T-helper 17 cell (primary cell): ENCODE measurements at places on chromosomes 11 and 22.

GRCh38 chr11:111101881-111102280 is 143.6 kb upstream of the POU2AF2 start:
- no peak for DNase-seq

DNA sequence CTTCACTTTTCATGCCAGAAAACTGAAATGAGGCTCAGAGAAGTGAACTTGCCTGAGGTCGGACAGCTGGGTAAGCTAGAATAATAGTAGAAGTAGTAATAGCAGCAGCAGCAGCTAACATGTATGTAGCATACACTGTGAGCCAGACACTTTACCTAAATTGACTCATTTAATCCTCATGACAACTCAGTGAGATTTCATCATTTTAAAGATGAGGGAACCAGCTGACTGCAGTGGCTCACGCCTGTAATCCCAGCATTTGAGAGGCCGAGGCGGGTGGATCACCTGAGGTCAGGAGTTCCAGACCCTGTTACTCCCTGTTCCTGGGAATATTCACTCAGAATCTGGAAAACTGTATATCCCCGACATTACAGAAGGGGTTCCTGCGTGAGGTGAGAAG is 154.5 kb downstream of the DBX1 start:
- DNase-seq, result no peak

- DNase-seq, result no peak
Observed at GRCh38 chr11:2789791-2790567, 90.2 kb upstream of the KCNQ1OT1 start.

- DNase-seq, result no peak
Observed at GRCh38 chr11:17185938-17186337, 21.8 kb downstream of the PIK3C2A start.

- DNase-seq, result no peak
Observed at GRCh38 chr22:36331912-36332622, 55.7 kb downstream of the MYH9 start.

DNA sequence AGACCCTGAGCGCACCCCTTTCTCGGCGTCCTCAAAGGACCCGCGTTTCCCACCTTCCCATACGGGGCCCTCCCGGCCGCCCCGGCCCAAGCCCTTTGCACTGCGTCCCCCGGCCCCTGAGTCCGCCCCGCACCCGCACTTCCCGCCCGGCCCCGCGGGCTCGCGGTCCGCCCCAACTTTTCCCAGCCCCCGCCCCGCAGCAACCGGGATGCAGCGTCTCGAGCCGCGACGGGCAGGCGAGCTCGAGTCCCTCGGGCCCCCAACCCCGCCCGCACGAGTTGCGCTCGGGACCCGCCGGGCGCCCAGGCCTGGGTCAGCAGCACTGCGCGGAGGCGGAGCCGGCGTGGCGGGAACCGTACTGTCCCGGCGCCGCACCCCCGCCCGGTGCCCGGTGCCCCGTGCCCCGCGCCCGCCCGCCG is 371 bp downstream of the SMCO4 start:
- no peak for DNase-seq

GRCh38 chr11:46333394-46333947 is 13.8 kb upstream of the DGKZ start:
- no peak for DNase-seq

- no peak for DNase-seq
Observed at GRCh38 chr22:39314251-39314971, 5.0 kb downstream of the RPL3 start.

- no peak for DNase-seq
Observed at GRCh38 chr11:96062134-96062533, 138.2 kb upstream of the MTMR2 start.

DNA sequence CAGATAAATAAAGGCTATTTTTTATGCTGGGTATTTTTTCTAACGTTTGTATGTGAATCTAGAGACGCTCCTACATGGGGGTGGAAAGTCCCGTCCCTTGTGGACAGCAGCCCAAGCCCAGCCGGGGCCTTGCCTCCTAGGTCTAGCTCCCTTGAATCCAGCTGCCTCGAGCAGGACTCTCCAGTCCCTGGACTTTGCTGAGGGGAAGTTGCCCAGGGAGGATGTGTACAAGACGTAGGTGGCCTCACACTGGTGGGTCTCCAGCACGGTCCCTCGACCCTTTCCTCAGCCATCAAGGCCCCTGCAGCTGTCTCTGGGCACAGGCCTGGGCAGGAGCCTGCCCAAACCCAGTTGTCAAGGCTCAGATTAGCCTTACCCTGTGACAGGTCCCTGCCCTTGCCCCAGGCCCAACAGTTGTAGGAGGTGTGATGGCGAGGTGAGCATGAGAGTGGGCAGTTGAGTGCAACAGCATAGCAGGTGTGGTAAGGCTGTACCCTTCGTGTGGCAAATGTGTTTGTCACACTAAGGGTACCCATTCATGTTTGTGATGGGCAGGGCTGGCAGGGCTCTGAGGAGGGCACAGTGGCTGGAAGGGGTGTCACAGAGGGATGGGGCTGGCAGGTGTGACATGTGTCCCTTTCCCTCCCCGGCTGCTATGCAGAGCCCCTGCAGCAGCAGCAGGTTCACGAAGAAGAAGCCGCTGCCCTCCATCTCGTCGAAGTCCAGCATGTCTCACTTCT is 3.4 kb downstream of the CCDC116 start:
- no peak for DNase-seq

GRCh38 chr11:119551420-119552105 is 128.6 kb upstream of the THY1 start:
- DNase-seq, result no peak

GRCh38 chr11:62514151-62514550 is 32.5 kb downstream of the AHNAK start:
- no peak for DNase-seq

DNA sequence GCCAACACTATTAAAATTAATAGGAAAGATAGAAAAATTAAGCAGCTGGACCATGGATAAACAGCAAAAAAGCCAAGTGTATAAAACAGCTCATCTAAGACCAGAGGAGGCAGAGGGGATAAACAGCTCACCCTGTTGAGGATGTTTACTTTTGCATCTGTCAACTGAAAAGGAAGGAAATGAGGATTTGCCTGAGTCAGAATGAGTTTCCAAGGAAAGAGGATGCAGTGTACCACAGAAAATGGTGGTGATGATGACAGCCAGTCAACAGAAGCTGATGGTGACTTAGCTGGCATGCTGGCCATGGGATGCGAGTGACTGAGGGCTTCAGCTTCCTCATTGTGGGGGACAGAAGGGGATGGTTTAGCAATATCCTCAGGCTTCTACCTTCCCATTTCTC is 183.5 kb downstream of the KIRREL3 start:
- no peak for DNase-seq

- DNase-seq, result no peak
Observed at GRCh38 chr11:3180869-3181268, 15.8 kb upstream of the OSBPL5 start.

DNA sequence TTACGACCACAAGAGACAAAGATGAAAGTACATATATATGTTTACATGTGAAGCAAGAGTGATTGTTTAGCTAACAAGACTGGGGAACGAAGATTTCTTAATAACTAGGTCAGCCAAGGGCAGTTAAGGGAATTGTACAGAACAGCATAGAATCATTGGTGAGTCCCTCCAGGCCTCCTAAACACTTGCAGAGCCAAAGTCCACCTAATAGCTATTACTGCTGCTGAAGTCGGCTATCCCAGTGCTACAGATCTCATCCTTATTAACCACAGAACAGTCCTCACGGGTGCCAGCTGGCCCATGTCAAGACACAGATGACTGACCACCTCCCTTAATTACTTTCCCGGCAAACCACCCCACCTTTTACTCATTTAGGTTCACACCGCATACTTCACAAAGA is 68.5 kb upstream of the OPCML start:
- DNase-seq, result no peak

DNA sequence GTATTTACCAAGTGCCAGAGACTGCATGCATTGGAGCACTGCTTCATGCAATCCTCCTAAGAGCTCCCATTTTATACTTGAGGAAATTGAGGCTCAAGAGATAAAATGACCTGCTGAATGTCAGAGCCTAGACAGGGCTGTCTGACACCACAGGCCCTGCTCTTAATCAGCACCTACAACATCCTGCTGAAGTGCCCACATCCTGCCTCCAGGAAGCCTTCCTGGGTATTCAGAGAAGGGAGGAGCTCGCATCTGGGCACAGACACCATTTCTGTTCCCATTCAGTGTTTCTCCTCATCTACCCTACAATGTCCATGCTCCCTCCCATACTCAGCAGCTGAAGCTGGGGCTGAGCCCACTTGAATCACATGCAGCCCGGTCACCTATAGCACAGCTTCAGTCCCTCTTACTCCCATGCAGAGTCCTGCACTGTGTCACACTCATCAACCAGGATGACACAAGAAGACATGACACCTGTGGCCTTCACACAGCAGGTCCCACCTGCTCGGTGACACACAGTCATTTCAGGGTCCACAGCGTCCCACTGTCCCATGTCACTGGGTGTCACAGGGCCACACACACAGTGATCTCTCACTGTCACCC is 53.1 kb downstream of the PDE2A start:
- no peak for DNase-seq

DNA sequence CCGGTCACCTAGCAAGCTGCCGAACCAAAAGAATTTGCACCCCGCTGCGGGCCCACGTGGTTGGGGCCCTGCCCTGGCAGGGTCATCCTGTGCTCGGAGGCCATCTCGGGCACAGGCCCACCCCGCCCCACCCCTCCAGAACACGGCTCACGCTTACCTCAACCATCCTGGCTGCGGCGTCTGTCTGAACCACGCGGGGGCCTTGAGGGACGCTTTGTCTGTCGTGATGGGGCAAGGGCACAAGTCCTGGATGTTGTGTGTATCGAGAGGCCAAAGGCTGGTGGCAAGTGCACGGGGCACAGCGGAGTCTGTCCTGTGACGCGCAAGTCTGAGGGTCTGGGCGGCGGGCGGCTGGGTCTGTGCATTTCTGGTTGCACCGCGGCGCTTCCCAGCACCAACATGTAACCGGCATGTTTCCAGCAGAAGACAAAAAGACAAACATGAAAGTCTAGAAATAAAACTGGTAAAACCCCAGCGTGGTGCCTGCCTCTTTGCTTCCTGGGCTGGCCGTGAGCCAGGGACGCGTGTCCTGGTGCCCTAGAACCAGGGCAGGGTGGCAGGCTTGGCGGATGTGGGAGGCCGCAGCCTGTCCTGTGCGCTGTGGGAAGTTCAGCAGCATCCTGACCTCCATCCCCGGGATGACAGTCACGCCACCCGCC is 13.2 kb downstream of the CCND1 start:
- no peak for DNase-seq

- no peak for DNase-seq
Observed at GRCh38 chr11:73902303-73902702, 25.5 kb downstream of the PAAF1 start.

DNA sequence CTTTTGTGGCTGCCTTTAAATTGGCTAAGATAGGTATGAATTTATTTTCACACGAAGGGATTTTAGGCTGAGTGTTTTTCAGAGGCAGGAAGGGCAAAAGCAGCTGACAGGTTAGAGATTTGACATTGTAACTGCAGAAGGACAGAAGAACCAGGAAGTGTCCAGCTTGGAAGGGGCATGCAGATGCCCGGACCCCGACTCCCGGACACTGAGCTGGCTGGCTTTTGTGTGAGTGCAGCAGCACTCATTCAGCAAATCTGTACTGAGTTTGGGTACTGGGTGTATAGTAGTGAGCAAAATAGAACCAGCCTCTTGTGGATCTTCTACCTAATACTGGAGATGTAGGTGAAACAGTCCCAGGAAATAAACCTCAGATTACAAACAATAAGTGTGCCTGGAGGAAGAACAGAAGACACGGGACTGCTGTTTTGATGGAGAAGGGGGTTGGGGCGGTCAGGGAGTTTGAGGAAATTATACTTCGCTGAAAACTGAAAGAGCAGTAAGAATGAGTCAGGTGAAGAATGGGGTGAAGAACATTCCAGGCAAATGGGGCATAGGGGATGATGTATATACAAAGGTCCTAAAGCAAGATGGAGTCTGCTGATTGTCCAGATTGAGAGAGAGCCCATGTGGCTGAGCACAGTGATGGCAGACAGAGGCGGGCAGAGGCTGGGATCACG is 64.6 kb downstream of the PPFIBP2 start:
- DNase-seq, result no peak

GRCh38 chr11:46983598-46983997 is 47.0 kb downstream of the CSTPP1 start:
- no peak for DNase-seq

DNA sequence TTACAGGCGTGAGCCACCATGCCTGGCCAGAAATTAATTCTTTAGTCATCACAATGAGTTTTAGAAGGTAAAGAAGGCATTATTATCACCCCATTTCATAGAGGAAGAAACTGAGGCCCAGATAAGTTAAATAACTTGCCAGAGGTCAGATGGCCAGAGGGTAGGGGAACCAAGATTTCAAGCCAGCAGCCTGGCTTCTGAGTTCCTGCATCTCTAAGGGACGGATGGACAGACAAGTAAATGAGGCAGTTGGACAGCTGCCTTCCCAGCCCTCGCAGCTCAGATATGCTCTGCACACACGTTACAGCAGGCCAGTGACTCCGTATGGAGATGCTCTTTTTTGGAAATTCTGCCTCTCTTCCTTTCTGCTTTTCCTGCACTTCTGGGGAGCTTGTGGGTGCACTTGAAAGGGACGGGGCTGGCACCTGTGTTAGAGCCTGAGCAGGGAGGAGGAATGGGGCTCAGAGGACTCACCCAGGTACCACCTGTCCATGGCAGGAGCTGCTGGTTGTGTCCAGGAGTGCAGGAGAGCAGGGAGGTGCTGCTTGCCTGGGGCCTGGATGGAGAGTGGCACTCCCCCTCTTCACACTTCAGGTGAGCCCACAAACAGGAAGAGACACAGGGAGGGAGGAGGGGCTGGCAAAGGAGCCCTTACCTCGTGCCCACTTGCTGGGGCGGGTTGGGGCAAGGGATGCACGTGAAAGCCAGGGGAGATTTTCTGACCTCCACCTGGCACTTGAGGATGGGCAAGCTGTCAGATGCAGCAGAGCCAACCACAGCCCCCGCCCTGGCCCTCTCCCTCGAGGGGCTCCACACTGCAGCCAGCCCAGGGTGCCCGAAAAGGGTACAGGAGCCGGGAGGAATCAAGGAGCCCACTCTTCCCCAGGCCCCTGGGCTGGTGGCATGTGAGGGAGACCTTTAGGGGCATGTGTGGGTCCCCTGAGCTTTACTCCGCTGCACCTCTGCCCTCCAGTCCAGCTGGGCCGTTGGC is 3.3 kb upstream of the FXYD2 start:
- DNase-seq, result no peak

DNA sequence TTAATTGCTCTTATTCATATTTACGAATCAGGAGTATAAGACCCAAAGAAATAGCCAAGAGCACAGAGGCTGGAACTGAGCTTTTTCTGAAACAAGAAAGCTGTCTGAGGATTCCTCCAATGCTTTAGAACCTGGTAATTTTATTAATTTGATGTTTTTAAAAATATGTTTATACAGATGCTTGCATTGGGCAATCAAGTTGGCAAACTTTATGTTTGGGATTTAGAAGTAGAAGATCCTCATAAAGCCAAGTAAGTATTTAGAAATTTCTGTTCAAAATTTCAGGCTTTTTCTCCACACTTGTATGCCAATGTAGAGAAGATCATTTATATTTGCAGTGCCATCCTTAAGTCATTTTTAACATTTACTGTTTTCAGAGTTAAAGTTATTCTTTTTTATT is 24.3 kb upstream of the HIKESHI start:
- no peak for DNase-seq

- no peak for DNase-seq
Observed at GRCh38 chr11:114059984-114060391, 477 bp downstream of the ZBTB16 start.
